Suprapubic skin (tissue), 4 donors: ENCODE measurements at places on chromosomes 7 and 10.

DNA sequence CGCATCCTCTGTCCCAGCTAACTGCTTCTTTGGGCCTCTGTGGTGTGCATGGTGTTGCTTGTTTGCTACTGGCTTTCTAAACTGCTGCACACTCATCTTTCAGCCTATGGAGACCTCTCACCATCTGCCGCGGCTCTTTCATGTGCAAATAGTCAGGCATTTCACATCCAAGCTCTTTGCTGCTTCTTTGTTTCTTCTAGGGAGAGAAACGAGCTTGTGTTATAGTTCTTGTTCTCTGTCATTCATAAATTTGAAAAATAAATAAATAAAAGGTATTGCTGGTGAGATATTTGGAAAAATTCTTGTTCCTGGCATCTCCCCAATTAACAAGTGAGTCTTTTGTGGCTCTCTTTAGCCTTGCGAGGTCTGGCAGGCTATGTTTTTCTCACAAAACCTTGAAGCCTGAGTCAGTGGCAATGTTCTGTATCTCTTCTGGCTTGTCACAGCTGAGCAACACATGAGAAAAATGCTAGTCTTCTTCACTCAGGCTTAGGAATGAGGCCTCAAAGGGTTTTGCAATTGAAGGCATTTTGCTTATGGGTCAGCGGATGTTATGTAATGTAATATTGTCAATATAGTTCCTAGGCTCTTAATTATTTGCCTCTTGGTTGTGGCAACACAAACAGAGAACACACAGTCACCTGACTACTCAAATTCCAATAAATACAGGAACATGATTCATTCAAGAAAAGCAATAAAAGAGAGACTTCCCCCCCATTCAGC, 274.0 kb downstream of the FRMD4A start:
- no peak for DNase-seq

- DNase-seq, result no peak
Measured at GRCh38 chr7:140557809-140558518, 78.7 kb upstream of the MKRN1 start.

DNA sequence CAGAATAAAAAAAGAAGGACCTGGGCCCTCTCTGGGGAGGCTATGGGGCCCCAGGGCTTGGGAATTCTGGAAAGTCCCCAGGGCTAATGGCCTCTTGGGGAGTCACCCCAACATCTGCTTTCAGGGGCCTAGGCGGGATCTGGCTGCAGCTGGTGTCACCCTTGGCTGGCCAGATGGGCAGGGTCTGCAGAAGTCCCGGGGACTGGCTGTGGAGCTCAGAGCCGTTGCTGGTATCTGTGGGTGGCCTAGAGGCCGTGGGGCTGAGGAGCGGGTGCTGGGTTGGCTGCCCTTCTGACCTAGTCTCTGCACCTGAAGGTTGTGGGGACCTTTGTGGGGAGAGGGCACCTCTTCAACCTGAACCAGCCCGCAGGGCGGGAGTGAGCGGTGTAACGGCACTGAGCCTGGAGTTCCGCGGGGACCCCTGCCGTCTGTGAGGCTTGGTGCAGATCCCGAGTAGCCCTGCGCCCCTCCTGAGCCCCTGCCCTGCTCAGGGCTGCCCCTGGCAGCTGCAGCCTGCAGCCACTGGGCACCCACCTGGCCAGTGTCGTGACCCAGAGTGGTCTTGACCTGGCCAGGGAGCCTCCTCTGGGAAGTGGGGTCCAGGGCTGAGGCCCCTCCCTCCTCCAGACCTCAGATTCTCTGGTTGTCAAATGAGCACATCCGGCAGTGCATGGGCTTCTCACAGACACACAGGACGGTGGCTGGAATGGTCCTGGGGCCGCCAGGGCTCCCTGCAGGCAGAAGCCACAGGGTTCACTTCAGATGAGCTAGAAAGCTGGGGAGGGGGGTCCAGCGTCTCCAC, 51.5 kb downstream of the UNCX start:
- DNase-seq, result no peak

DNA sequence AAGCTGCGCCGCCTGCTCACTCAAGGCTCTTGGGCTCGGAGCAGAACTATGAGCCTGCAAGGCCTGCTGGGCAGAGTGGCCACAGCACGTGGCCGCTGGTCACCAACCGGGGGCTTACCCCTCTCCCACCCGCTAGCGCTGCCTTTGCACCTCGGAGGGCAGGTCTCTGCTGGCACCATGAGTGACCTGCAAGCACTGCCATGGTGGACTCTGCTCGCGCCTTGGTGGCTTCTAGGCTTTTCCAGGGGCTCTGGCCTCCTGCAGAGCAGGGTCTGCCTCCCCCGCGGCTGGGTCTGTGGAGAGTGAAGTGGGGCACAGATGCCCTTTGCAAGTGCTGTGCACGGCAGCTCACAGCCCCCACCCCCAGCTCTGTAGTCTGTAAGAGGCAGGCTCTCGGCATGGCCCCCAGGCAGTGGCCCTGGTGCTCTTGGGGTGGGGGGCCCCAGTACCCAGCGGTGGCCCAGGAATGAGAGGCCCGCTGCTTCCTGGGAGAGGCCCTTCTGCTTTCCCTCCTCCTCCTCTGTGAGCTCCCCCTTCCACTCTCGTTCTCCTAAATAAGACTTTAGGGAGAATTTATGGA, 119.6 kb downstream of the INPP5A start:
- no peak for DNase-seq

DNA sequence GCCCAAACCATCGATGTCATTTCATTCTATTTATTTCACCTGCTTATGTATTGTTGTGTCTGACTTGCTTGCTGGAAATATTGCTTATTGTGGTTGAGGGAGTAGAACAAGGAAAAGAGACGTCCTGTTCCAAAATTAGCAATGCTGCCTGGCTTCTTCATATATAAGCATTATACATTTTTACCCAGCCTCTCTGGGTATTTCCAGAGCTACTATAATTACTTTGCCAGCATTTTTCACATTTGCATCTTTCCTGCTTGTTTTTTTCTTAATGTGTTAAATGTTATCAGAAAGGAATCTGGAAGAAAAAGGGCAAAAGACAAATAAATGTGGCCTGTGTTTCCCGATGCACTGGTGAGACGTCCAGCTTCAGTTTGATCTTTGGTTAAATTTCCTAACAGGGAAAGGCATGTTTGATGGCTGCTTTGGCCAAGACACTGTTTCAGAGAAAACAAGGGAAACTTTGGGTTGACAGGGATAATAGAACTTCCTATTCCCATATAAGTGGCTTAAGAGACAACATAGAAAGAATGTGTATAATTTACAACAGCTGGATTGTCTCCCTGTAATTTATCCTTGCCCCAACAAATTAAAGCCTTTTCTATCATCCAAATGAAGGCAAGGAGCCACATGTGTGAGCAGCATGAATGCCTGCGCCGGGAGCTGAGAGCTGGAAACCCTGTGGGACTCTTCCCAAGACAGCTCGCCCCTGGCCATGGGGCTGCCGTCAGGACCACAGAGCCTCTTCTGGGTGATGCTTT, 671.1 kb upstream of the CELF2 start:
- no peak for DNase-seq
